Fibroblast of the conjunctiva (primary cell): ENCODE measurements at places on chromosomes 11 and 22.

- no peak for DNase-seq
Measured at GRCh38 chr11:38456371-38456770, 1858.3 kb upstream of the RAG2 start.

DNA sequence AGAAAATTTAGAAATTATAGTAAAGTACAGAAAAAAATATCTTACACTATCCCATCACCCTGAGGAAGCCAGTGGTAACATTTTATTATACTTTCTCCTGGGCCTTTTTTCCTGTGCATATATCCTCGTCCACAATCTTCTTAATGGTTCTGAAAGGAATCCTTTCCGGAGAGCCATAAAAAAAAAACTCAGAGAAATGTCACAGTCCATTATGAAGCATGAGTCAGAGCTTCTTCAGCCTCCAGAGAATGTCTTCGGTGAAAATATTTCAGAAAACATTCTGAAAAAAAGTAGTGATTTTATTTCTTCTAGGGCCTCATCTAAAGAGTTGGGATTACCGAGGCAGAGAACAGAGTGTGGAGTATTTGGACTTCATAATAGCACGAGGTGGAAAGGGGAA lies 163.4 kb downstream of the INSC start:
- no peak for DNase-seq

GRCh38 chr11:96155627-96156378 lies 187.2 kb downstream of the MAML2 start:
- DNase-seq: peak; percentile 91

DNA sequence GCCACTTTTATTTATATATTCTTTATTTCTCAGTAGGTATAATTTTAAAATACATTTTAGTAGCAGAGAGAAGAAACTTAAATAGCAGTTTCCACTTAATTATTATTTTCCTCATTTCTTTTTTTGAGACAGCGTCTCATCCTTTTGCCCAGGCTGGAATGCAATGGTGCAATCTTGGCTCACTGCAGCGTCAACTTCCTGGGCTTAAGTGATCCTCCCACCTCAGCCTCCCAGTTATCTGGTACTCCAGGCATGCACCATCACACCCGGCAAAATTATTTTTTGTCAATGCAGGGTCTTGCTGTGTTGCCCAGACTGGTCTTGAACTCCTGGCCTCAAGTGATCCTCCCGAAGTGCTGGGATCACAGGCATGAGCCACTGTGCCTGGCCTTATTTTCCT lies 38.3 kb downstream of the ATG13 start:
- no peak for DNase-seq

- DNase-seq: no peak
Measured at GRCh38 chr11:66840317-66841091, 2.7 kb upstream of the RCE1 start.

- DNase-seq: no peak
Measured at GRCh38 chr11:103397369-103397768, 288.1 kb downstream of the DYNC2H1 start.

DNA sequence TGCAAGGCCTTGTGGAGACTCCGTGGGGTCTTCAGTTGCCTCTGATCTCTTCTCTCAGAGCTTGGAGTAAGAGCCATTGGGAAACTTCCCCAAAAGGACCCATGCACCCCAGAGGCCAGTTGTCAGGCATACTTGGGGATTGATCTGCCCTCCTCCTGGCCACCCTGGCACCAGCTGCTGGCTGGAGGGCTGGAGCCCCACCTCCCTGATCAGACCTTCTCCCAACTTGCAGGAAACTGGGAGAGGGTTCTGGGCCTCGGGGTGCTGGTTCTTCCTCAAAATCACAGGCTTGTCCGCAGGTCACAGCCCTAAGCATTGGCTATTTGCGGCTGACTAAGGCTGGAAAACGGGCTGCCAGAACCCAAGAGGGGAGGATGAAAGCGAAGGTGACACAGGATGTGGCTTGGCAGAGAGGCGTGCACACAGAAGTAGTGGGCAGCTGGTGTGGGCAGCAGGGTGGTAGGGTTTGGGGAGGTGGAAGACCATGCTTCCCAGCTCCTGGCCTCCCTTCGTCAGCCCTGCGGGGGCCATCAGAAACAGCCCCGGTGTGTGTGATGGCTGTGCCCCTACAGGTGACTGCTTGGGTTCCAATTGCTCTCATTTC lies 1.3 kb upstream of the DGKZ start:
- DNase-seq: no peak

DNA sequence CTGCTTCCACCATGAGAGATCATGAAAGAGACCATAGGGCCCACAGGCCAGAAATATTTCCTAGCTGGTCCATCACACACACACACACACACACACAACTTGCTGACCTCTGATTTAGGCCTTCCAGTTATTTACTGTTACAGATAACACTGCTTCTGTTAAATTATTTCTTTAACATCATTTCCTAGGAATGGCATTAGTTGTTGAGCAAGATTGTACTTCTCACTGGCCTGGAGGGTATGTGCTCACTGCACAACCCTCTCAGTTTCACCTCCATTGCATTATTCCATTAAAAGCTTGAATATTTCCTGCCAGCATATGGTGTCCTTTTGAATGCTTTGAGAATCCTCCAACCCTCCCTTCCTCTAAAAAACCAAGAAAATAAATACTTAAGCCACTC lies 104.4 kb downstream of the MICAL2 start:
- no peak for DNase-seq

GRCh38 chr22:17083811-17084441 lies 874 bp upstream of the IL17RA start:
- DNase-seq: no peak

- DNase-seq: no peak
Measured at GRCh38 chr11:105108247-105108646, 31.3 kb downstream of the CARD18 start.

- no peak for DNase-seq
Measured at GRCh38 chr11:69116671-69117070, 39.1 kb upstream of the SMIM38 start.

DNA sequence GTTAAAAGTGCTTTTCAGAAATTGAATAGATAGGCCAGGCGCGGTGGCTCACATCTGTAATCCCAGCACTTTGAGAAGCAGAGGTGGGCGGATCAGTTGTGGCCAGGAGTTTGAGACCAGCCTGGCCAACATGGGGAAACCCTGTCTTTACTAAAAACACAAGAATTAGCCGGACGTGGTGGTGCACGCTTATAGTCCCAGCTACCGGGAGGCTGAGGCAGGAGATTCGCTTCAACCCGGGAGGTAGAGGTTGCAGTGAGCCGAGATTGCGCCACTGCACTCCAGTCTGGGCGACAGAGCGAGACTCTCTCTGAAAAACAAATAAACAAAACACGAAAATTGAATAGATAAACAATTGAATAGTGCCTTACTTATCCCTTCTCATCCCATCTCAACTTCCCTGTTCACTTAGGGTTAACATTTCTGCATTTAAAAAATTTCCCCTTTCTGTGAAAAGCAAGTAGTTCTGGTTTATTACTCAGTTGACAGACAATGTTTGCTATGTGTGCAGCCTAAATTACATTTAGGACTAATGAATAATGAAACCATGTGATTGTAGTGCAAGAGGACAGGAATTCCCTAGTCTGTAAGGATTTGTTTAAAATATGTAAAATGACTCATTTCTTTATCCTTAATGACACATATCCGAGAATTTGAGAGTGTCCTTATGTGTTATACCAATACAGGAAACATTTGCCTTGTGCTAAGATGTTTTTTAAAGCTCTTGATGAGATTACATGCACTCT lies 6.0 kb downstream of the RNF169 start:
- peak; percentile 49 for DNase-seq

GRCh38 chr11:4068962-4069361 lies 25.6 kb upstream of the RRM1 start:
- no peak for DNase-seq

DNA sequence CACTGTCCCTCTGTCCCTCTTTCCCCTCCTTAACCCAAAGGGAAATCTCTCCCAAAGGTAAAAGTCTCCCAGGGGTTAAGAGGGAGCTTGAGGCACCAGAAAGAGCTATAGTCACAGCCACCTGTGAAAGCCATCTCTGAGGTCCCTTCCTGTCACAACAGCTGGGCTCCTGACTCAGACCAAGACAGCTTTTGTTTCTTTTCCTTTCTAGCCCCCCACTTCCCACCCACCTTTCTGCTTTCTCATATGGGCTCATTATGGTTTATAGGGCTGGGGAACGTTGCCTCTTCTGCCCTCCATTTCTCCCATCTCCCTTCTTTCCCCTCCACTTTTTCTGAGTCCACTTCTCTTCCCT lies 19.1 kb downstream of the MIF start:
- DNase-seq: no peak

- DNase-seq: no peak
Measured at GRCh38 chr11:103344886-103345285, 235.7 kb downstream of the DYNC2H1 start.

GRCh38 chr11:95074792-95075563 lies 8.3 kb downstream of the SRSF8 start:
- DNase-seq: no peak

DNA sequence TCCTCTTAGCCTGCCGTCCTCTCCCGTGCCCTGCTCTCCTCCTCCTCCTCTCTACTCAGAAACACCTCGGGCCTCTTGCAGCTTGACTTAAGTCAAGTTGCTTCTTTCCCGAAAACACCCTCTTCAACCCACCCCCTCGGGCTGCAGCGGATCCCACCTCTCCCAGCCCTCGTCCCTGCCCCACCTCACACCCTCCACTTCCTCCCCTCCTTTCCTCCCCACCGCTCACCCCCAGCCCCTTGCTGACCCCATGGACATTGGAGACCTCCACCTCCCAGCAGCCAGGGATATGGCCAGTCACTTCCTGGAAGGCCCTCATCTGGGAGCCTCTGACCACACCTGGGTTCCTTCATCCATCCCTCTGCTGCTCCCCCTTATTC lies 8.5 kb upstream of the CYTH4 start:
- no peak for DNase-seq

DNA sequence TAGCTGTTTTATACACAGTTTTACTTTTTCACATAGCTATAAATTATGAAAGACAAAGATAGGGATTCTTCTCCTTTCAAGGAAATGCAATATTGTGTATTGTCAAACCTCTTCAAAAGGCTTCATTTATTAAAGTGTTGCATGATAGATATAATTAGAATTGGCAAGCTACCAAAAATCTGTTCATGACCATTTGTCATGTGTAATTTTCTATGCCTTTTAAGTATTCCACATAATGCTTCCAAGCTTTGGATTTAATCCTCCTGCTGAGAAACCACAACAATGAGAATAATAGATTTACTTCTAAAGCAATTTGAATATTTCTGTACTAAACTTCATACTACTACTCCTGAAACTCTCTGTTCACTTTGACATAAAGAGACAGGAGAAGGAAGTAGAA lies 403.2 kb upstream of the CCDC179 start:
- no peak for DNase-seq

DNA sequence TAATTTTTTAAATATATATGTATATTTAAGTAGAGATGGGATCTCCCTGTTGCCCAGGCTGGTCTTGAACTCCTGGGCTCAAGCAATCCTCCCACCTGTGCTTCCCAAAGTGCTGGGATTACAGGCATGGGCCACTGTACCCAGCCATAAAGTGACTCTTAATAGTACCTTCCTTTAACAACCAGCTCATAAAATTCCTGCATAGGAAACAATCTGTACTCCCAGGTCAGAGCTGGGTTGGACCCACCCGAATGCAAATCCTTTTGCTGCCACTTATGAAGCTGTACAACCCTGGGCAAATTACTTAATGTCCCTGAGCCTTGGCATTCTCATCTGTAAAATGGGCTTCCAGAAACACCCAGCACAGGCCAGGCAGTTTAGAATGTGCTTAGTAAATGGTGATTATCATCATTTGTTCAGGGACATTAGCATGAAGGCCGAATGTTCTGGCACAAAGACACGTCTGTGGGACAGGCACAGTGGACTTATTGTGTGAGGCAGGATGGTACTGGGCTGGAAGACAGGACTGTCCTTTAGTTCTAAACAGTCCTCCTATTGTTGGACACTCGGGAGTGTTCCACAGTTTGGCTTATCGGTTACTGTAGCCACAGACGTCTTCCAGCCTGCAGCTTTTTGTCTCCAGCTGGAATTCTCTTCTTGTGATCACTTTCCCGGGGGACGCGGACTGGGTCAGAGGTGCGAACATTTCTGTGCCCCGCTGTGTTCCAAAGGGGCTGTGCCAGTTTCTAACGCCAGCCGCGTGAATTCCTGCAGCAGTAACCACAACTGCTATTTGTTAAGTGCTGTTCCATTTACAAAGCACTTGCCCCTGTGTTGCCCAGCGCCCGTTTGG lies 6.0 kb downstream of the PDXP start:
- no peak for DNase-seq

DNA sequence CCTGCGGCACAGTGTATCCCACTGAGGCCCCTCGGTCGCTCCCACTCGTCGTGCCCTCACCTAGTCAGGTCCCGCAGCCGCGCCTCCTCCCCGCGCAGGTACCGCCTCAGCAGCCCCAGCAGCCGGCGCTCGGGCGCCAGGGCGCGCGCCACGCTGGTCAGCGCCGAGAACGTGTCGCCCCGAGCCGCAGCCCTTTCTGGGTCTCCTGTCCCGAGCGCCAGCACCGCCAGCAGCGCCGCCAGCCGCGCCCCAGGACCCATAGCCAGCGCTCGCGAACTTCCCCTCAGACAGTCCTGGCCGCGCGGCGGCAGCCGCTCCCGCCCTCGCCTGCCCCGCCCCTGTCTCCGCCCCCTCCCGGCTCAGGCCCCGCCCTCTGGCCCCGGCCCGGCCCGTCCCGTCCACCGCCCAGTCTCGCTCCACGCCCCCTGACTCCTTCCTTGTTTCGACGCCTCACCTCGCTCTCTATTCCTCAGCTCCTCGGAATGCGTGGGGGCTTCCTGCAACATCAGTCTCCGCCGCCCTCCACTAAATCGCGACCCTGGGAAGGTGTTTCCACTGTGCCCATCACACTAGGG lies at the start of gene P4HA3:
Gene P4HA3, minus strand, starts transcription at position 289 of the 575 bp plus-strand sequence. Its CDS starts 29 bp downstream, at position 260.
- DNase-seq: no peak

GRCh38 chr11:16926883-16927626 lies 87.2 kb downstream of the PLEKHA7 start:
- no peak for DNase-seq

DNA sequence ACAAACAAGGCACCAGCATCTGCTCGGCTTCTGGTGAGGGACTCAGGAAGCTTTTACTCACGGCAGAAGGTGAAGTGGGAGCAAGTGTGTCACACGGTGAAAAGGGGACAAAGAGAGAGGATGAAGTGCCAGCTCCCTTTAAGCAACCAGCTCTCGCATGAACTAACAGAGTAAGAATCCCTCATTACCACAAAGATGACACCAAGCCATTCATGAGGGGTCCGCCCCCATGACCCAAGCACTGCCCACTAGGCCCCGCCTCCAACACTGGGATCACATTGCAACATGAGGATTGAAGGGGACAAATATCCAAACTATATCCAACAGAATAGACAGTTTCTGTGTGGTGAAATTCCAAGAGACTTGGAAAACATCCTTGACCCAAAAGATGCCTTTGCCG lies 198.2 kb upstream of the POU2AF2 start:
- DNase-seq: no peak

GRCh38 chr22:31230871-31231621 lies 18.9 kb downstream of the LIMK2 start:
- peak; percentile 46 for DNase-seq
